T-helper 9 cell (primary cell): ENCODE measurements at places on chromosomes 5 and 9.

- DNase-seq, result no peak
Measured at GRCh38 chr9:38082446-38083287, 13.6 kb upstream of the SHB start.

GRCh38 chr9:80928697-80929096 lies 760.6 kb downstream of the TLE1 start:
- no peak for DNase-seq

DNA sequence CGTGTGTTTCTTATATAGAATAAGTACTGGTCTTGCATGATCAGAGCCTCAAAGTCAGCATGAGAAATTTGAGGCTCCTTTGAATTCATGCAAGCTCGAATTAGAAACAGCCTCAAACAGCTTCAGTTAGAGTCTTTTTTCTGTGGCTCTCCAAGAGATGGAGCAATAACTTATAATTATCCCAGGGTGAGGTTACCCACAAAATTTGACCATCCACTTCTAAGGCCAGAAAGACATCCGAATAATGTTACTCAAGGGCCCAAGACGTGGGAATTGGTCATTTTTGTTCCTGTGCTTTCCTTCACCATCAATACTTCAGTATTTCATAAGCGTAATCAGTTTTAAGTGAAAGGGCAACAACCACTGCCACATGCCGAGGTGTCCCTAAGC lies 89.7 kb downstream of the DAPK1 start:
- DNase-seq, result no peak

DNA sequence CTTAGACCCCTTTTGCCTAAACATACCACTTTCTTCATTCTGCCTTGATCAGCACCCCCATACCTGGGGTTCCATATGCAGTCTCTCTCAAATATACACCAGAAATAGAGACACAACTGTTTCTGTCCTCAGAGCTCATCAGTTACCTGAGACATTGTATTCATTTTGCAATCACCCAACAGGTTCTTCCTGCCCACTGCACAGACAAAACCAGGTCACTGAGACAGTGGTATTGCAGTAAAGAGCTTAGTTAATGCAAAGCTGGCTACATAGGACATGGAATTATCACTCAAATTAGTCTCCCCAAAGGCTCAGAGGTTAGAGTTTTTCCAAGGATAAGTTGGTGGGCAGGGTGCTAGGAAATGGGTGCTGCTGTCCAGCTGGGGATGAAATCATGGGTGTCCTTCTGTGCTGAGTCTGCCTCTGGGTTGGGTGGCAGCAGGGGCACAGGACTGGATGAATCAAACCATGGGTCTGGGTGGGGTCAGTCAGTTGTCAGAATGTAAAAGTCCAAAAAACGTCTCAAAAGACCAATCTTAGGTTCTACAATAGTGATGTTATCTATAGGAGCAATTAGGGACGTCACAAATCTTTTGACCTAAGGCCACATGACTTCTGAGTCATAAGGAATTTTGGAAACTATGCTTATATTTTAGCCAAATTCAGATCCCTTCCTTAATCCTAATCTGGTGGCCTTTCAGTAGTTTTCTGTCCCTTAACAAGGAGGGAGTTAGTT lies 41.0 kb downstream of the KCNV2 start:
- no peak for DNase-seq

DNA sequence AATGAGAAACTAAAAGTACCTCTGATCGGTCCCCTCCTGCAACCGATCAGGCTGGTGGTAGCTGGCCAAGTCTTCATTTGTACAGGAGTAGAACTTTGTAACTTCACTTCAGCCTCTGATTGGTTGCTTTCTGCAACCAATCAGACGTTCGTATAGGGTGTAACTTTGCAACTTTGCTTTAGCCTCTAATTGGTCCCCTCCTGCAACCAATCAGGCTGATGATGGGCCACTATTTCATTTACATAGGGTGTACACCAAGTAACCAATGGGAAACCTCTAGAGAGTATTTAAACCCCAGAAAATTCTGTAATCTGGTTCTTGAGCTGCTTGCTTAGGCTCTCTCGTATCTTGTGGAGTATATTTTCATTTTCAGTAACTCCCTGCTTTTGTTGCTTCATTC lies 445.5 kb downstream of the MED10 start:
- no peak for DNase-seq

GRCh38 chr5:124859556-124860290 lies 113.3 kb upstream of the ZNF608 start:
- no peak for DNase-seq

- DNase-seq, result no peak
Measured at GRCh38 chr5:107652839-107653607, 17.7 kb downstream of the EFNA5 start.

DNA sequence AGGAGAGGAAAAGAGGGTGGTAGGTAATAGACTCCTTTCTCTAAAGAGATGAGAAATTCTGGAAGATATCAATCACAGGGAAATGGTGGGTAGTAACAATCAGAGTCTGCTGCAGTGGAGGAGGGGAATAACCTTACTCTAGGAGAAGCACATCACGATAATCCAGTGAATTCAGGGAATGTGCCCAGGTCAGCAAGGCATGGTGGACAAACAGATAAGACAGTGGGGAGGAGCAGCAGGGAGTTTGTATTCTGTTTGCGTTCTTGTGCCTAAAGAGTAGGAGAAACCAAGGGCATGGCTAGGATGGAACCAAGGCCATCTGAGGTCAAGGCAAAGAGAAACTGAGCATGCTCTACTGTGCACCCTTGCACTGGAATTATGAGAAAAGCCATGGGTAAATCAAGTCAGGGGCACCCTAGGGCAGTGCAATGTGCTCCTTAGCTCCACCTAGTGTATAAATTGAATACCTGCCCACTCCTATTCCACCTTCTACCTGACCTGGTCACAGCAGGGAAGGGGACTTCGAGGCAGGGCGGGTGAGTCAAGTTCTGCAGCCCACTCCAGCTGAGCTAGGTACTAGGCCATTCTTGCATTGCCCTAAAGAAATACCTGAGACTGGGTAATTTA lies 31.6 kb downstream of the RETREG1 start:
- DNase-seq, result no peak

DNA sequence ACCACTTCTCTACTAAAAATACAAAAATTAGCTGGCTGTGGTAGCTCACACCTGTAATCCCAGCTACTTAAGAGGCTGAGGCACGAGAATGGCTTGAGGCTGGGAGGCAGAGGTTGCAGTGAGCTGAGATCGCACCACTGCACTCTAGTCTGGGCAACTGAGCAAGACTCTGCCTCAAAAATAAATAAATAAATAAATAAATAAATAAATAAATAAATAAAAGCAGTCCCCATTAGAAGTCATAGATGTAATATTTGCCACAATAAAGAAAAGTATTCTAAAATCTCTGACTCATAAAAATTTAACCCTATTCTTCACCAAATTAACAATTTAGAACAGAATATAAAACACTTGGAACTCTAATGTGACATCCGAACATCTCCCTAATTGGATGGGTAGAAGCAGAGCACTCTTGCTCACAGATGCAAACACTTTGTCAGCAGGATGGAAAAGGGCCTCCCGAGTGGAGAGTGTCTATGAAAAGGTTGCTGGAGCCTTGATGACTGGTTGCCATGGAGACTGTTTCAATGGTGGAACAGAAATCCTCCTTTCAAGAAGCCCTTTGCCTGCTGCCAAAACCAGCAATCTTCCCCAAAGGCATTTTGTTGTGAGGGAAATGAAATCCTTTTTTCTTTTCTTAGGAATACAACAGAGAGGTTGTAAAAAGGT lies 38.9 kb upstream of the TRAF1 start:
- DNase-seq, result no peak

DNA sequence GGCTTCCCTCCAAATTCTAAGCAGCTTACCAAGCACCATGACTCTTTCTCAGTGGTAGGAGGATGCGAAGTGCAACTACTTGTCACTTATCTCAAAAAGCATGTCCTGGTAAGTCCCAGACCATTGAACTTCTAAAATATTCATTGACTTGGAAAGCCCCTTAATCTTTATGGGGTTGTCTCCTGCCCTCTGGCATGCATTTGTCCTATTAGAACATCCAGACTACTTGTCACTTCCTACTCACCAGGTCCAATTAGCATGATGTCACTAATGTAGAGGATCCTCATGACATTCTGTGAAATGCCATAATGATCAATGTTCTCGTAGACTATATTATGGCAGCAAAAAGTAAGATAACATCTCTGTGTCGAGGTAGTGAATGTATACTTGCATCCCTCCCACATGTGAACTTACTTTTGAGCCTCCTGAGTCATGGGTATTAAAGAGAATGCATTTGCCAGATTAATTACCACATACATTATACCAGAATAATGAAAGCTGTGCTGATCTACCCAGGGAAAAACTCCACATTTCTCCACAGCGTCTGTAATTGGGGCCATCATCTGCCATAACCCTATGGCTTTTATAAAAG lies 63.5 kb upstream of the RAD23B start:
- DNase-seq, result no peak

DNA sequence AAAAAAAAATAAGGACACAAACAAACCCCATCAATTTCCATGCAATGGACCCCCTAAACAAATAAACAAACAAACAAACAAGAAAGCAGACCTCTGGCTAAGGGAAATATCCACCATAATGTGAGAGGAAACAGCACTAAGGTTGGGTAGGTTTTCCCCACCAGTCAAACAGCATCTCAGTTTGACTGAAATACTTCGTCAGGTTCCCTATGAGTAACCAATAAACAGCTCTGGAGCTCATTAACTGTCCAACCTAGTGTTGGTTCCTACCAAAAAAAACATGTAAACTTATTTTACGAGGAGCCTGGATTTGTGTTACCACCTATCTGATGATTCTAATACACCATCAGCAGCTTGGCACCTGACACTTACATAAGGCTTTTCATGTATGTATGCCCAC lies 198.5 kb upstream of the TARS1 start:
- DNase-seq, result no peak

DNA sequence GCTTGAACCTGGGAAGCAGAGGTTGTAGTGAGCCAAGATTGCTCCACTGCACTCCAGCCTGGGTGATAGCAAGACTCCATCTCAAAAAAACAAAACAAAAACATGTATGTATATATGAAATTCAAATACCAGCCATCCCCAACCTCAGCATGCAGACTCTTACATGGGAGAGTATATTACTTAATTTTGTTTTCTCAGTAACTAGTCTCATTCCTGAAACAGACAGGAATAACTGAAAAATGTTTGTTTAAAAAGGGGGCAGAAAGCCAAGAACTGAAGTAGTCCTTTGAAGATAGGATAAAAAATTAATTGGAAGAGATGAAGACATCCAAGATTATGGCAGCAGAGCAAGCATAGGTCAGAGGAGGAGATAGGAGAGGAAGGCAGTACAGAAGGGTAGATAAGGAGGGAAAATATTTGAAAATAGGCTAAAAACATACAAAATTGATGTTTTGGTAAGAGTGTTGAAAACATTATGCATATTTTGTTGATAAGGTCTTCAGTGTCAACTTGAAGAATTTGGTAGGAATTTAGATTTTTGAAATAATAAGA lies 309.9 kb downstream of the MAT2B start:
- no peak for DNase-seq

DNA sequence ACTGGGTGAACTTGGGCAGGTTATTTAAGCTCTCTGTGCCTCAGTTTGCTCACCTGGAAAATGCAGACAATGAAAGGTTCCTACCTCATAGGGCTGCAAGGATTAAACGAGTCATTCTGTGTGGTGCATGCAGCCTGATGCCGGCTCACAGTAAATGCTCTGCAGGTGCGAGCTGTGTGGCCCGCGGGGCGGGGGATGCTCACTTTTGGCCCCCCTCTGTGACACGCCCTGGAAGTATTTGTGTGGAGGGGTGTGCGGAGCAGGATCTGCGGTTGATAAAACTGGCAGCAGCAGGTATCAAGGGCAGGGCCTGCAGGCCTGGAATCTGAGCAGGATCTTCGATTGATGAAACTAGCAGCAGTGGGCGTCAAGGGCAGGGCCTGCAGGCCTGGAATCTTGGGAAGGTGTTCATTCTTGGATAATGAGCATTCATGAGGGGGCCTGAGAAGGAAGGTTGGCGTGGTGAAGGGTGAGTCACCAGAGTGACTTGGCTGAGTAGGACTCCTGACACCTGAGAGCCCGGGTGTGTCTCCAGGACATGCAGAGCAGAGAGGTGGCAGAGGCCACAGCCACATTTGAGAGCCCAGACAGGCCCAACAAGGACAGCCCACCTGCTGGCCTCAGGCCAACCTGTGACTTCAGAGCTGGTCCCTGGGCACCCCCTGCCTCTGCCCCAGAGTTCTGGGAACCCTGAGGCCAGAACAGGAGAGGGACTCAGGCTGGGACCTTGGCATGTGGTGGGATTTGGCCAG lies 11.9 kb downstream of the UNC5A start:
- DNase-seq, result no peak

DNA sequence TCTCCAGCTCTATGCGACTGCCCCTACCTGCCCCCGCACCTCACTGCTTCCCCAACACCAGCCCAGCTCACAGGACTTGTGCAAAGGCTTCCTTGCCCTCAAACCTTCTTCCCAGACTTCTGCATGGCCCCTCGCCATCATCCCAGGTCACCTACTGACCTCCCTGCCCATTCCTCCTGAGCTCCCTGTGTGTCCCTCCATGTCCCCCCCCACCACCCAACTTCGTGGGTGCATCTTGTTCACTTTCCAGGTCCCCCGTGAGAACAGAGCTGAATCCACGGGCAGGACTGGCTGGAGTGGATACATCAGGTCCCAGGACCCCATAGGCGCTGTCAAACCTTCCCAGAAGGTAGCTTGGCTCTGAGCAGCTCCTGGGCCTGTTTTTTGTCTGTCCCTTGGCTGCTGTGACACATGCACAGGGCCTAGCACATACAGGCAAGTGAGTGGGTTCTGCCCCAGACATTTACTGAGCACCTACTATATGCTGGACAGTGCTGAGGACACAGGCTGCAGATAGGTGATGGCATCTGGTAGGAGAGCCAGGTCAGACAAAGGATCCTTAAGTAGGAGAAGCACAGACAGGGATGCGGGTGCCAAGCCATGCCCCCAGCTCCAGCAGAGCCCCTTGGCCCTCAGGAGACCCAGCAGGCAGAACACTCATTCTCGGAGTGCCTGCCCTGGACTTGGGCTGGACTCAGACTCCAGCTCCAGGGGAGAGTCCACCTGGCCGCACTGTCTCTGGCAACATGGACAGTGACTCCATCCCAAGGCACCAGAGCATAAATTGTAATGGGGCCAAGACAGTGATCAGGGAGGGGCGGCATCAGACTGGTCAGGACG lies 15.0 kb downstream of the NINJ1 start:
- no peak for DNase-seq

GRCh38 chr5:125912028-125912427 lies 511.2 kb upstream of the GRAMD2B start:
- DNase-seq, result no peak

DNA sequence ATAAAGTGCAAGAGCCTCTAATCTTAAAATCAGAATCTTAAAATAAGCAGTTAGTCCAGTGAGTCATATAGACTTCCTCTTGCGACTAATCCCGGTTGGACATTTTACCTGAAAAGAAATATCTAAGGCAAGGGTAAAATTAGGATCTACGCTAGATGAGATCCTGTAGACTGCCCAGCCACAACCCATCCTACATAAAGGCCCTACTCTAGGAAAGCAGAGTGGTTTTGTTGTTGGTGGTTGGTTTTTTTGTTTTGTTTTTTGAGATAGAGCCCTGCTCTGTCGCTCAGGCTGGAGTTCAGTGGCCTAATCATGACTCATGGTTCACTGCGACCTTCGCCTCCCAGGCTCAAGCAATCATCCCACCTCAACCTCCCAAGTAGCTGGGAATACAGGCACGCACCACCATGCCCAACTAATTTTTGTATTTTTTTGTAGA lies 6.9 kb downstream of the TSC1 start:
- DNase-seq, result no peak

GRCh38 chr9:94867842-94868312 lies 141.4 kb downstream of the AOPEP start:
- DNase-seq, result no peak

- DNase-seq, result no peak
Measured at GRCh38 chr5:114467171-114467570, 105.3 kb downstream of the KCNN2 start.
